ENCODE measurements at places on chromosomes 12 and 14.

DNA sequence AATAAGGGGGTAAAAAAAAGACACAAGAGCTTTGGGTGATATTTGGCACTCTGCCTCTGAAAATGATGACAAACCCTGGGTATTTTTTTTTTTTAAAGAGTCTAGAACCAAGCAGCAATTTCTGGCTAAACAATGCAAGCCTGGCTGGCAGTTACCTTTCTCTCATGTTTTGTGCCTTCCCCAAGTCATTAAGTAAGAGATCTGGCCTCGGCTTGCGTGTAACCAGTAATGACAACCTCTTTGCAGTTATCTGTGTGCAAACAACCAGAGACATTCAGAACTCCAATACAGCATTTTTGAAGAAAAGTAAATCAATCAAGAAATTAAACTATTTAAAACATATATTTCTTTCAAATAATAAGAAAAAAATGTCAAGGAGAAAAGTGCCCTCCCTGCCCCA is 167.5 kb downstream of the KCNC2 start:
- no peak for DNase-seq

- no peak for DNase-seq
Measured at GRCh38 chr12:5335069-5335468, 96.8 kb upstream of the NTF3 start.

DNA sequence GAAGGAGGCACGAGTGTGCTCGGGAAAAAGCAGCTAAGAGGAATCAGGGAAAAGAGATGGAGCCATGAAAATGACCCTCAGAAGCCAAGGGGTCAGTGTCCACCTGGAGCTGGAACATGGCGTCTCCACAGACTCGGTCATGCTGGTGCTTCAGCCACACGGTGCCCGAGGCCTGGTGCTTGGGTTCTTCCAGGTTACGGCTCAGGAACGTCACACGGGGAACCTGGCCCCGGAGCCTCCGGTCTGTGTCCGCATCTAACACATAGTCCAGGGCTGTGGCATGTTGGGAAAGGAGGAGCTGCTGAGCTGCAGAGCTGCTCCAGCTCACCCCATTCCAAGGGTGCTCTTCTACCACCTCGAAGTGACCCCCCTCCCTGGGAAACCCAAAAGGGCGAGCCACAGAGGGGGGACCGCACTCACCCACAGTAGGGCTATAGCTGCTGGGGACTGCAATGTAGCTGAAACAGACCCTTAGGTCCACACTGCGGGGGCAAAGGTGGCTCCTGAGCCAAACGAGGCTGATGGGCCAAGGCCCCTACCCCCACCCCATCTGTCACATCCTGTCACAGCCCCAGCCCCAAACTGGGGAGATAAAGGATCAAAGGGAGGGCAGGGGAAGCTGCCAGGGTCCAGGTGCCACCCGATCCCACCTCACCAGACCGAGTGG is 10.8 kb downstream of the ITGA7 start:
- no peak for DNase-seq

- DNase-seq, result no peak
Measured at GRCh38 chr12:124347335-124347734, 52.4 kb downstream of the RFLNA start.

GRCh38 chr12:57886542-57886941 is 40.0 kb upstream of the CTDSP2 start:
- no peak for DNase-seq
